Astrocyte (in vitro differentiated cells and primary cell): ENCODE measurements at places on chromosomes 2 and 18.

DNA sequence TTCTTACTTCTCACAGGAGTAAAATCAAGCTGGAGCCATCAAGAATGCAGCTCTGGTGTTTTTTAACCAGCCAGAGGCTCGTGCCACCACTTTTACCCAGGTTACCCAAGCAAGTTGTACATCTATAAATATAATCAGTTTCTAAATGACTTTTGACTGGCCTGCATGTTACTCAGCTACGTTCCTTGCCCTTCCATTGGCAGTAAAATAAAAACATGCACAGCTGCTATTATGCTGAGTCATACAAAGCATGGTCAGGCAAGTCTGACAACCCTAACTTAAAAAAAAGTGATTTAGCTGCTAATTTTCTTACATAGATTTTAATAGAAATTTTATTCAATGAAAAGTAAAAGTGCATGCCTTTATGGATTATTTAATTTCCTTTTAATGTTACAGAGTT is 111.7 kb upstream of the CSRNP3 start:
- DNase-seq, result peak; percentile 85

GRCh38 chr2:195613922-195614321 is 43.1 kb upstream of the SLC39A10 start:
- peak; percentile 95 for DNase-seq

DNA sequence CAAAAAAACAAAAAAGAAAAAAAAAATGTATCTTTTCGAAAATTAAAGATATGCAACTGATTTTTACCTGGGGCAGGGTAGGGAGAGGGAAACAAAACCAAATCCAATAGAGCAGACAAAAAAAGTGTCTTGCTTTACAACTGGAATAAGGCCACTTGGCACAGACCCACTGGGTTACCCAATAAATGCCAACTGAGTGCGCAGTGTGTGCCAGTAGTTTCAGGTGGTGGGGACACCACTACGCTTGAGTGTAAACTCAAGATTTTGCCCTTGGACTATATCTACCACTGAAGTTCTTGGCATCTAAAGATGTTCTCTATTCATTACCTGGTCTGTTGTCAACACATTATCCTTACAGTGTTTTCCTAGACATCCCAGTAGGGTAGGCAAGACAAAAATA is 16.3 kb downstream of the VPS4B start:
- DNase-seq, result no peak

DNA sequence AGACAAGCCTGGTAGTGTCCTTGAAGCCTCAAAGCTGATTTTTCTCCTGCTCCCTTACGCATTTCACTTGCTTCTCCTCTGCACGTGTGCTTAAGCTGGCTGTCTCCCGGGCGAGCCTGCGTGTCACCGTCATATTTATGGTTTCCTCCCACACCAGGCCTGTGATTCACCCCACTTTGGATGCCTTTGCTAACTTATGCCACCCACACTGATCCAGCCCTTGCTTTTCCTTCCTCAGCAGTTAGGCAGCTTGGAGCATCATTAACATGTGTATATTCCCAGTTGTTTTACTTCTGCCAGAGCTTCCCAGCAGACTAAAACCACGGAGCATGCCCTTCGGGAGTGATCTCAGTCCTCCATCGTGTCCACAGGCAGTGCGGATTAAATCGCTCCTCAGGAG is 2.2 kb downstream of the ST3GAL5 start:
- DNase-seq, result peak; percentile 98

DNA sequence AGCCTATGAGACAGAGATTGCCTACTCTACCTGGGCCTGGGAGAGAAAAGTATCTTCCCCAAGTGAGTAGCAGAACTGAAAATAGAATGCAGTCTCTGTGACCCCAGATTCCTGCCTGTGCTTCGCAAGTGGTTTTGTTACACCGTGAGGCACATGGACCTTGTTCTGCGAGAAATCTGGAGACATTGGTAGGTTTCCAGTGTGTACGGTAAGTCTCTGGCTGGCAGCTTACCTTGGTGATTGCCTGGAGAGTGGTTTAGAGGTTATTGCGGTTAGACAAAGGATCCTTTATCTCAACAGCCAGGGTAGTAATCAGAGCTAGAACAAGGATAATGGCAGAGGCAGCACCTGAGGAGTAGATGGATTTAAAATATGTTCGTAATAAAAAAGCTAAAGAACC is 606.0 kb upstream of the GCFC2 start:
- no peak for DNase-seq

GRCh38 chr18:2884706-2885285 is 38.0 kb downstream of the EMILIN2 start:
- no peak for DNase-seq

- no peak for DNase-seq
These were observed 26.4 kb downstream of the KCNIP3 start for GRCh38 chr2:95323347-95324155.

GRCh38 chr2:65727816-65728215 is 295.4 kb upstream of the SPRED2 start:
- DNase-seq, result no peak

DNA sequence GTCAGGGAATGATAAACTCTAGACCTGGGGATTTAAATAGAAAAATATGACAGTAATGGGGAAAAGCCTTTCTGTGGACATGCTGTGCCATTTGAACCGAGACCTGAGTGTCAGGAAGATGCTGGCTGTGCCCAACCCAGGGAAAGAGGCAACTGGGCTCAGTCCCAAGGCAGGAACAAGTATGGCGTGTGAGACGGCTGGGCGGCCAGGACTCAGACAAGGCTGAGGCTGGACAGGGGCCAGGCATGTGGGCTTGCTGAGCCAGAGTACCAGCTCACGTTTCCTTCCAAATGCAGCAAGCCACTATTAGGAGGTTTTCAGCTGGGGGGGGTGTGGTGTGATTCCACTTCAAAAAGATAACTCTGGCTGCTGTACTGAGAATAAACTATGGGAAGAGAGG is 92.4 kb downstream of the INPP5D start:
- DNase-seq, result peak; percentile 38

- DNase-seq, result peak; percentile 47
These were observed 252.5 kb downstream of the ETAA1 start for GRCh38 chr2:67649331-67650261.

GRCh38 chr2:222315443-222316121 is 16.8 kb upstream of the PAX3 start:
- DNase-seq, result no peak

- DNase-seq, result no peak
These were observed 21.3 kb upstream of the LDAH start for GRCh38 chr2:20844246-20844645.

DNA sequence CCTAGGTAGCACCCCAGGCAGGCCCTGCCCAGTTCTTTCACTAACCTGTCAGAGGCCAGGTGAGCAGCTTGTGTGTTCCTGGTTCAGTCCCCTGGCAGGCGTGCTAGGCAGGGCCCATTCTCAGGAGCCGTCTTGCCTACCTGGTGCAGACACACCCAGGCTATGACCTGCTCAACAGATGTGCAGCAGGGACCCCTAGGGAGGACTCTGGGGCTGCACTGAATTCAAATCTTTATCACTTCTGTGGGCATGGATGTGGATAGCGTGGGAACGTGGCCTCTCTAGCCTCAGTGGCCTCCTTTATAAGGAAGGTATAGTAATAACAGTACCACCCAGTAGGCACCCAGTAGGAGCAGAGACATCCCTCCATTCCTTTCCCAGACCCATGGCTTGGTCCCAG is 48.4 kb downstream of the PLEKHB2 start:
- no peak for DNase-seq

DNA sequence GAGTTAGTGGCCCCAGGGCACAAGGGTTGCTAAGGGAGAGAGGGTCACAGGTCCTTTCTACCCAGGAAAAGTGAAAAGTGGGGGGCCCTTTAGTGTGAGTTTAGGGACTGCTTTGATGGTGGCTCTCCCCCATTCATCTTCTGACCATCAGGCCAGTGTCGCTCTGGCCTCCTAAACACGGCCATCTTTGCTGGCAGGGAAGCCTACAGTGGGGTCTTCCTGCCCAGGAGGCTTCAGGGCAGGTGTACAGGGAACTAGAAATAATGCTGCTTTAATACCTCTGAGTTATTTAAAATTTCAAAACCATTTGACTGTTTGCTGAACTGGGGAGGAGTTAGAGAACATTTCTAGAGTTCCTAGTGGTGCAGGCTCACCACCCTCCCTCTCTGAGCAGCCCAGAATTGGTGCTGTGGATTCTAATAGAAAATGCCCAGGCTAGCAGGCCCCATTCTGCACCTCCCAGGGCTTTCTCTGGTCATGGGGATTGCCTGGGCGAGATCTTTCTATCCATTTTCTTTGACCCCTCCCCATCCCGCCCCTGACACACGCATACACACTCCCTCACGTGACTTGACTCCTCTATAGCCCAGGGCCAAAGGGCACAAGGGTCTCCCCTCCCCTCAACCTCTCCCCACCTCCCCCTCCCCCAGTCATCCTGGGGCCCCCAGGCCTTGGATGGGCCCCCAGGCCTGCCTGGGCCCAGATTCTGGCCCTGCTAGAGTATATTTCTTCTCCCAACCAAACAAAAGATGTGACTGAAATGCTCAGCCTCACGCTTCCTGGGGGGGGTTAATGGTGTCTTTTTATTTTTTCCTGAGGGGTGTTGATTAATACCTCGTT is 3.1 kb downstream of the PKDCC start:
- no peak for DNase-seq

- DNase-seq, result no peak
These were observed 66.4 kb downstream of the VIT start for GRCh38 chr2:36762764-36763490.

DNA sequence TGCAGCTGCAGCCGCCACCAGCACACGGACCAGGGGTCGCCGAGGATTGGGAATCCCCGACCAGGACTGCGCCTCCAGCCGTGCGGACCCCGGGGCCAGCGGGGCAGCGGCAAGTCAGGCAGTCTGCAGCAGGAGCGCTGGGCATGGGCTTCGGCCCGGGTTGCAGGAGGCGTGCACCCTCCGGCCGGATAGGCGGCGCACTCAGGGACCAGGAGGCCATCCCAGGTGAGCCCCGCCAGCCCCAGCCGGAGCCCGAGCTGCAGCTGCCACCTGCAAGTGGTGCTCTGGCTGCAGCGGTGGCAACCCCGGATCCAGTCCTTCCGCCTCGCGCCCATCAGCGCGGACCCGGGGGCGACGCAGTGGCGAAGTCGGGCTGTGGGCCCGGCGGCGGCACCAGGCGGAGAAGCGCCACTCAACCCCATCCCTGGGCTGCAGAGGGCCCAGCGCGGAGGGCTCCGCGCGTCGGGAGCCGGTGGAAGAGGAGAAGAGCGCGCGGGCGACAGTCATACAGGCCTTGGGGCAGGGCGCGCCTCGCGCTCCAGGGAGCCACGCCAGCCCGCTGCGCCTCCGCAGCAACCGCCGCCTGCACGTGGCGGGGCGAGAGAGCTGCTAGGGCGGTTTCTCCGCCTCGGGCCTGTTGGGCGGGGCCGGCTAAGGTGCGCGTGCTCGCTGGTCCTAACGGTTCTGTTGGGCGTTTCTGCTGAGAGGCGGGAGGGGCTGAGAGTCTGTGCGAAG is 73.8 kb downstream of the RPIA start:
- peak; percentile 6 for DNase-seq

DNA sequence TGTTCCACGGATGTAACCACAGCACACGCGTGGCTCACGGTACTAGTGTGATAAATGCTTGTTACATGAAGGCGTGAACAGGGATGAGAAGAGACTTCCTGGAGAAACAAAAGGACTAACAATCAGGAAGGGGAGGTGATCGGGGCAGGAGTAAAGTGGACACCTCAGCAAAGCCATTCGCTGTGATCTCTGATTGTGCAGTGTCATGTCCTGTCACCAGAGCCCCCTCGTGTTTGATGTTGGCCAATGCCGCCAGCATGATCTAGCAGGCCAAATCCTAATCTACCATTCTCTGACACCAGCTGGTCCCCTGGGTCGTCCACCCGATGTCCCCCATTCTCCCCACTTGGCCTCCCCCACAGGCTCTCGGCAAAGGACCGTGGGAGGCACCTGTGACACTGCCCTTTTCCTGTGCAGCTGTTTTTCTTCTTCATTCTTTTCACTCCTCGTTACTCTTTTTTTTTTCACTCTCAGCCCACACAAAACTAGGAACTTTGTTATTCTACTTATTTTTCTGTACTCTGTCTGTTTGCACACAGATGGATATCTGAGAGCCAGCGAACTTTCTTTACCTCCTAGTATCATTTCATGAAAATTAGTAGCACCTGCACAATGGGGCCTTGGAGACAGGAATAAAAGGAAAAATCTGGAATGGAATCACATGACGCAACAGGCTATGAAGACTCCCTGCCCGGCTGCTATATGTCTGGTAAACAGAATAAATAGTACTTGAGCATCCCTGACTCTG is 146.8 kb downstream of the TGIF1 start:
- peak; percentile 39 for DNase-seq

DNA sequence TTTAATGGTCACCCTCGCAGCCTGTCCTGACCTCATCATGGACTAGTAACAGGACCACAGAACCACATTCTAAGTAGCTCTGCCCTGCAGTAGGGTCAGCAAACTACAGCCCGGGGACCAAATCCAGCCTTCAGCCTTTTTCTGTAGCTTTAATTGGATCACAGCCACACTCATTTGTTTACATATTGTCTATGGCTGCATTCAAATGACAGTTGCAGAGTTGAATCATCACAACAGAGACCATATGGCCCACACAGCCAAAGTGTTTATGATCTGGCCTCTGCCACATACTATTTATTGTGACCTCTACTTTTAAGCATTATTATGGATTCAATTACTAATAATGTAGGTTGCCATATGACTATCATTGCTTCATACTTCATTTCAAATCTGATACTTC is 47.7 kb downstream of the MAP3K19 start:
- no peak for DNase-seq

DNA sequence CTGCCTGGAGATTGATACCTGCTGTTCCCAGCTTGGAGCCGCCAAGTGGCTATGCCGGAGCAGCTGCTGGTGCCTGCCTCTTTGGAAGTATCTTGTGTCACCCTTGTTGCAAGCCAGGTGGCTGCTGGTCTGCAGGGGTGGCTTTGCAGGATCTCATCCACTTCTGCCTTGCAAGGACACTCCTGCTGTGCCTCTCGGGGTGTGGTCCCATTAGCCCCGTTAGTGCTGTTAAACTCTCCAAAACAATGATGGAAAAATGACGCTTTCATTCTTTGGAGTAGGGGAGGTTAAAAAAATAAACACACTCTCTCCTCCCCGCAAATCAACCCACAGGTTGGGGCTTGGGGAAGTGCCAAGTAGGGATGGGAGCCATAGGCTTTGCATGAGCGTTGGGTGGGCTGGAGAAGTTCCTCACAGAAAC is 352.8 kb downstream of the RNF144A start:
- no peak for DNase-seq

DNA sequence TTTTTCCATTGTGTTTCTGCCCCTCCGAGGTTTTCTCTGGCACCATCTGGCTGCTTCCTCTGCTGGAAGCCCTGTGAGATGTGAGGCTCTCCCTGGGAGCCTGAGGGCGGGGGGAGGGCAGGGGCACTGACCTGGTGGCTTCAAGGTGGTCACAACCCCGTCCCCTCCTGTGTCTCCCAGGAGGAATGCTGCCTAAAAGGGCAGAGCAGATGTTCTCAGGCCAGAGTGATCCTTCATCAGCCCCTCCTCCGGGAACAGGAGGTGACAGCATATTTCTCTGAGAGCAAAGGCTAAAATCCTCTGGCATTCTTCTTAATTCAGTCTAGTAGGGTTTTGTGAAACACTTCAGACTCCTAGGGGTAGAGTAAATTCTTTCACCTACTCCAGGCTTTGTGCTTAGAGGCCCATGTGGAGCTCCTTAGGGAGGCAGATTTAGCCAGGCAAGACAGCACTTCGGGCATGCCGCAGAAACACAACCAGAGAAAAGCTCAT is 18.3 kb upstream of the GREB1 start:
- no peak for DNase-seq

- peak; percentile 60 for DNase-seq
These were observed 200.7 kb downstream of the DIS3L2 start for GRCh38 chr2:232162187-232162586.
